NCI-H2081 (cell line): ENCODE measurements at places on chromosomes 5 and 9.

DNA sequence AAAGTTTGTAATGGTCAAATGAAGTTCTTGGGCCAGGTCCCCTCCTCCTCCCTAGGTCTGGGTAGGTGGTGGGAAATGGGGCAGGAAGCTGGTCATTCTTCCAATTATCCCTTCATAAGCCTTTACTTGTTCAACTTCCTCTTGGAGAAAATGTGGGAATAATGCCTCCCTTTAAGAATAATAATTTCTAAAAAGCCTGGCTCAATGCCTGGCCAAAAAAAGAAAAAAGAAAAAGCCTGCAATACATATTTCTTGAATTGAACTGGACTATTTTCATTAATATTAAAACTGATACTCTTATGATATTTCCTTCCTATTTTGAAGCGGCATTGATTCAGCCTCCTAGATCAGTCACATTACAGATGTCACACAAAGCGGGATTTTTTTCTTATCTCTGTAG lies 600.9 kb downstream of the CCDC171 start:
- no peak for DNase-seq

DNA sequence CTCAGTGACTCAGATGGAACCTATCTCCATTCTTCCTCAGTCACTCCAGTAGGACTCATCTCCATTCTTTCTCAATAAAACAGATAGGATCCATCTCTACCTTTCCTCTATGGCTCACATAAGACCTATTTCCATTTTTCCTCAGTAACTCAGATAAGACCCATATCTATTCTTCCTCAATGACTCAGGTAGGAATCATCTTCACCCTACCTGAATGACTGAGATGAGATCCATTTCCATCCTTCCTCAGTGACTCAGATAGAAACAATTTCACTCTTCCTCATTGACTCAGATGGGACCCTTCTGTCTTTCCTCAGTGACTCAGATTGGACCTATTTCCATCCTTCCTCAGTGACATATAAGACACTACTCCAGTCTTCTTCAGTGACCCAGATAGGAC lies 165.1 kb downstream of the FBXO4 start:
- DNase-seq, result no peak

GRCh38 chr9:105331160-105331559 lies 86.7 kb downstream of the SLC44A1 start:
- DNase-seq, result no peak

- no peak for DNase-seq
Observed at GRCh38 chr5:149747141-149747832, 17.2 kb downstream of the PPARGC1B start.

DNA sequence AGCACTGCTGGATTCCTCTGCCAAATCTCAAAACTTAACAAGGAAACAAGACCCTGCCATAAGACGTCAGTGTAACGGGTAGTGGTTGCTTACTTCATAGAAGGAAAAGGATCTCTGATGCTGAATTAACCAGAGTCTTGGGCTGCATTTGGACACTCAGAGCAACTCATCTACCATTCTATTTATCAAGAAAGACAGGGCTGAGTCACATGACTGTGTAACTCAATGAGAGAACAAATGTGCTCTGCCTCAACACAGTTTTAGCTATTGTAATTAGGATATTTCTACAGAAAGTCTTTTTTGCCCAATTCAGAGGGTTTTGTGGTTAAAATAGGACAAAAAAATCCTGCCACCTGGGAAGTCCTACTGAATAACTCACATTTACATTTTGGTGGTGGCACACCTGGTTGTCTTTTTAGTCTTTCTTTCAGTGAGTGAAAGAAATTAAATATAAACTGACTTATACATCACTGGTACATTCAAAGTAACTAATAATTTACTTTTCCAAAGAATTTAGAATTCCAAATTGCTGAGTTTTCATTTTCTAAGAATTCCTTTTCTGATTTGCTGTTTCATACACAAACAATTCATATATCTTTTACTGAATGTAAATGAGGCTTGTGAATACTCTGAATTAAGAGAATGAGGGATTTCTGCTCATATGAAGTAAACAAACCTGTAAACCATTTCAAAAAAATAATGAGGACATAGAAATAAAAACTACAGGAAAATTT lies 104.4 kb downstream of the MPDZ start:
- DNase-seq, result no peak
